Endothelial cell (in vitro differentiated cells): ENCODE measurements at places on chromosomes 11 and 22. TPM values are rescaled to one million over a fixed set of nuclear protein-coding genes. Genes with fewer than 3 reads are reported as not detected.

DNA sequence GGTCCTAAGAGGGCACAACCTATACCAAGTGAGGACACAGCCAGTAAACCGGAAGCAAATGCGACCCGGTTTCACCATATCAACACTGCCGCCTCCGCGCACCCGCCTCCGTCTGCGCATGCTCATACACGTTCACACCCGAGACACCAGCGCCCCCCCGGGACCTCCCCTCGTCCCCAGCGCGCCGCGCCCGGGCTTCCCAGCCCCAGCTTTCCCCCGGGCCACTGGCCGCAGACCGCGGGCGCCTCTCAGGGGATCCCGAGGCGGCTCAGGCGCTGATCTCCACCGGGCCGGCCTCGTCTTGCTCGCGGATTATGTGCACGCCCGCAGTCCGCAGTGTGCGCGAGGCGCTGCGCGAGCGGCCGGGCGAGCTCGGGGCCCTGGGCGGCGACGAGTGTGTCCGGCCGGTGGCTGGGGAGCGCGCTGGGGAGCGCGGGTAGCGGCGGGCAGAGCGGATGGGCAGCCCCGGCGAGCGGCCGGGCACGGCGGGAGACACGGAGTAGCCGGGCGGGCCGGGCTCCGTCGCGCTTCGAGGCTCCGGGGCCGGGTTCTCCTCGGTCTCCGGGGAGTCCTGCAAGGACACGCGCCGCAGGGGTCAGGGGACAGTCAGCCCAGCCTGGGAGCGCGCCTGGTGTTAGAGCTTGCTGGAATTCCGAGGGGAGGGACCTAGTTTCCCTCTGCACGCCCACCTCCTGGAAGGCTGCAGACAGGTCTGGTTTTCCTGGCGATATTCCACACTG is 2.0 kb downstream of the HEPN1 start:
- DNase-seq = peak; percentile 80

DNA sequence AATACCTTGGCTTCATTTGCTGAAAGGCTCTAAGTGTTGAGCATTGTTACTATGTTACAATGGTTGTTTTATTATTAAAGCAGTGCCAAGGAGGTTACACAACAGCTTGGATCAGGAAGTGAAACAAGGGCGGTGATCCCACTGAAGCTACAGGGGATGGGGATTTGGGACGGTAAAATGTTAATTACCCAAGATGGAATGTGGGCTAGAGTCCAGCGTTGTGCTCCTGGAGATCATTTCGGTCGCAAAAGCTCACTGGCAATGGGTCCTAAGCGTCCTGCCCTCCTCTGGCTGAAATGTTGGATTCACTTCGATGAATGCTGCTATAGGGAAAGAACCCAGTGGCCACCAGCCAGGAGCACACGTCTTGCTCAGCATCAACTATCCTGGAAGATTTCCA is 48.3 kb downstream of the FAM83F start:
- DNase-seq = no peak

DNA sequence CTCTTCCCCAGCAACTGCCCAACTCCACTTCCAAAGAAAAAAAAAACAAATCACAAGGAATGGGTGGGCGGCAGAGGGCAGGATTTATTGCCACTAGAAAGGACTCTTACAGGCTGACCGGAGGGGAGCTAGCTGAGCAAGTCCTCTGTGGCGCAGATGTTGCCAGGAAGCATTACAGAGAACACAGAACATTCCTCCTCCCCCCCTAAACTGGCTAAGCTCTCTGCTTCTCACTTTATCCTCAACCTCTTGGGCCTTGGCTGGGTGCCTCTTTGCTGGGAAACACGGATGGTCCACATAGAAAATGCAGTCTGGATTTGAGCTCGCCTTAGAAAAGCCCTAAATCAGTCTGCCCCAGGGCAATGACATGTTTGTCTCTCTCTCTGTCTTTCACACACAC is 12.6 kb upstream of the FJX1 start:
- DNase-seq = no peak

DNA sequence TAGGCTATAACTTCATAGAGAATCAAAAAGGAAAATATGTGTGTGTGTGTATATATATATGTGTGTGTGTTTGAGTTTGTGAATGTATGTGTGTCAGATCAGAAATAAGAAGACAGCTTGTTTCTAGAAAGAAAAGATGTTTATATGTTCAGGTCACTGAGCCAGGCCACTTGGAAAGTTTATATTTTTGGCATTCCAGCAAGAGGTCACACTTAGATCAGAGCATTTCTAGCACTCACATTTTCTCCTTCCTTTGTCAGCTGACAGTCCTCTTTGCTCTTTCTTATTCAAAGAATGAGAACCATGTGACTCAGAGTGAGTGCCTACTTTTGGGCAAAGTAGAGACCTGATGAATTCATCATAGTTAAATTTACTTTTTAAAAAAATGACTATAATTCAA is 22.9 kb downstream of the RAB38 start:
- no peak for DNase-seq

- no peak for DNase-seq
These were observed 13.0 kb downstream of the ZBED4 start for GRCh38 chr22:49866646-49867045.

OR4D5 gene
- not detected for total RNA-seq

OR51V1 gene
- not detected for total RNA-seq
